ENCODE measurements at places on chromosomes 11 and 22. TPM values are rescaled to one million over a fixed set of nuclear protein-coding genes. Genes with fewer than 3 reads are reported as not detected.
A peak's percentile ranks its signal among the peaks of the same experiment; 100 is the strongest.

The TSSK2 gene
- not detected for total RNA-seq

The SLC22A12 gene
- not detected for total RNA-seq

The APOBEC3A gene
- not detected for total RNA-seq

The PLEKHB1 gene
- 3.1 TPM for total RNA-seq

The TREH gene
- not detected for total RNA-seq

The EMID1 gene
- total RNA-seq = 0.22 TPM

The SLCO2B1 gene
- 0.30 TPM for total RNA-seq

The ZNF70 gene
- total RNA-seq = 2.6 TPM

The DGAT2 gene
- 9.8 TPM for total RNA-seq

The ACAT1 gene
- 52.8 TPM for total RNA-seq

The MPPED2 gene
- total RNA-seq = 0.38 TPM

The NCAM1 gene
- 0.73 TPM for total RNA-seq

The CSNK2A3 gene
- 1.1 TPM for total RNA-seq

The TSPAN32 gene
- 4.6 TPM for total RNA-seq

The PIWIL4 gene
- total RNA-seq = 0.33 TPM

- DNase-seq = no peak
Observed at GRCh38 chr11:57214098-57214417, 23.0 kb downstream of the APLNR start.

DNA sequence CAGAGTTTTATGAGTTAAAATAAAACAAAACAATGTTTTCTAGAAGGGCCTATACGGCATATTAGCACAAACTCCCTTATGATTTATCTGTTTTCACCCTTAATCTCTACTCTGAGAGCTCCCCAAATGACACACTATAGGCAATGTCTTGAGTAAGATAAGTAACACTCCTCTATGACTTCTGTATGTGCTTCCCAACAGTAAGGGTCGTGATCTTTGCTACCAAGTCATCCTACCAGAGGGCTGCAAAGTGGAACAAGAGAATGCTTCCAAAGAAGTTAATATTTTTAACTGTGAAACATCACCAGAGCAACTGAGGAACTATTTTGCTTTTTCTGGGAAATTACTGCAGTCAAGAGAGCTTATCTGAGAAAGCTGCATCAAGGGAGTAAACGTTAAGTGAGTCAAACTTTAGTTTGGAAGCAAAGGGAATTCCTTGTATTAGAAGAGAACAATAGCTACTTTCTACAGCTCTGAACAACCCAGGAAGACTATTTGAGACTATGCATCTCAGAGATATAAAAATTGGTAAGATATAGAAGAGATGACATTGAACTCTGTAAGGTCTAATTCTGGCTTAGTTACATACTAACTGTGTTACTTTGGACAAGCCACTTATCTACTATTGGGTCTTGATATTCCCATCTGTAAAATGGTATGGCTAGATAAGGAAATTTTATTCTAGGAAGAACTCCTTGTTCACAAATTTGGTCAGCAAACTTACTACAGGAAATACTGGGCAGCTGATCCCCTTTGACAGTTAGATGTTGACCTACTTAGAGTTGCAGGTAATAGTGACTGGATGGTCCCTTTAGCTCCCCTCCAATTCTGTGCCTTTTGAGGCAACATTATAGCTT is 43.7 kb upstream of the CCDC34 start:
- no peak for DNase-seq

- DNase-seq = no peak
Observed at GRCh38 chr11:72747289-72747855, 4.8 kb downstream of the ARAP1 start.

- no peak for DNase-seq
Observed at GRCh38 chr22:20248461-20248978, 19.6 kb downstream of the RTN4R start.

- DNase-seq = no peak
Observed at GRCh38 chr11:13972944-13973343, 10.4 kb downstream of the SPON1 start.

DNA sequence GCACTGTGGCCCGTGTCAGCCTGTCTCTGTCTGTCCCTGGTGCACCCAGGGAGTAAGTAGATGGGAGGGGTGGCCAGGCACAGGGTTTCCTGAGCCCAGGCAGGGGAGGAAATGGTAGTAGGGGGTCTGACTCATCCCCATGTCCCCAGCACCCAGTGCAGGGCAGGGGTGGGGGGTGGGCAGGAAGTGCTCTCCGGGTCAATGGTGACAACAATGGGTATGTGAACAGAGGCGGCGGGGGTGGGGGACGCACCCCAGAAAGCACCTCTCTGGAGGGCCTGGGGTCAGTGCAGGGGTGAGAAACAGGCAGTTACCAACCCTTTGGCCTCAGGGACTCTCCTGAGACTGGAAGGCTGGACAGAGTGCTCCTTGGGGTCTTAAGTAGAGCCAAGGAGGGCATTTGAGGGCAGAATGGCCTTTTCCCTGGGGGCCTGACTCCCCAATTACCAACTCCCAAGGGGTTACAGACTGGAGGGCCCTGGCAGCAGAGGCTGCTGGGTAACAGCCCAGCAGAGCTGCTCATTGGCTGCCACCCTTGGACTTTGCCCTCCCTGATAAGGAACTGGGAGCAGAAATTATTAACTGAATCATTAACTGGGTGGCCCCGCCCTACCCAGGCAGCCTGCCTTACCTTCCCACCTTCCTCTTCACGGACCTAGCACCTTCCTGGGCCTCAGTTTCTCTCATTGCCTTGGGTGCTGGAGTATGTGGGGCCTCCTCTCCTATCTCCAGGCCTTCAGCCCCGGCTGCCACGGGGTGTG is 4.2 kb downstream of the MYRF start:
- DNase-seq = peak; percentile 21

DNA sequence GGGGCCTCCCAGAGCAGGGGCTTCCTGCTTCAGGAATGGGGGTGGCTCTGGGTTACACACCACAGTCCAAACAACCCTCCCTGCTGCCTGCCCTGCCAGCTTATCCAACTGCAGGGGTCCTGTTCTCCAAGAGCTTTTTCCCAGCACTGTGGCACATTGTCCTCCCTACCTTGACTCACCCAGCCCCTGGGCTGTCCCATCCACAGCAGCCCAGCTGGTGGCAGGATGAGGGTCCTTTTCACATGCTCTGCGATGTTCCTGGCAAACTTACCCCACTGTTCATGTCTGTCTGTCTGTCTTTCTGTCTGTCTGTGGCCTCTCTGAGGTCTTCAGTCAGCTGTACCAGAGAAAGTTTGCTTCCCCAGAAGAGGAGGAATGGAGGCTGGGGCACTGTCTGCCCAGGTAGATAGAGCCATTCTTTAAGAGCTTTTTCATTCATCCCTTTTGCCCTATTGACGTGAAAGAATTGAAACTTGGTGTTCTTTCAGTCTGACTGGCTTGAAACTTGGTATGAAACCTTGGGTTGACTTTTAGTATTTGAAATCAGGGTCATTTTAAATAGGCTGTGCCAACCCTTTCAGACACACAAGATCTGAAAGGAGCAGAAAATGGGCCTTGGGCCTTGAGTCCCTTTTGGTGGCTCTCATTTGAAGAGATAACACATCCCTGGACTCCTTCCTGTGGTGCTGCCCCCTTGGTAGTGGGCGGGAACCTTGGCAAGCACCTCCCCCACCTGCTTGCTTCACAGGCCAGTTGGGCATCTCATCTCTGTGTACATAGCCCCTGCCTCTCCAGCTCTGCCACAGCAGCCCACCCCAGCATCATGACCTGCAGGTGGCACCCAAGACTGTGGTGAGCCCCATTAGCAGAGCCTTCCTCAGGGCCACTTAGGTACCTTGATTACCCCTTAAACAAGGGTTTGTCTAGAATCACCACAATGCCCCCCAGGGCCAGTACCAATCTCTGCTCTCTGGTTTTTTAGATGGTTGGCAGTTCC is 74.6 kb upstream of the SUSD2 start:
- DNase-seq = peak; percentile 44

DNA sequence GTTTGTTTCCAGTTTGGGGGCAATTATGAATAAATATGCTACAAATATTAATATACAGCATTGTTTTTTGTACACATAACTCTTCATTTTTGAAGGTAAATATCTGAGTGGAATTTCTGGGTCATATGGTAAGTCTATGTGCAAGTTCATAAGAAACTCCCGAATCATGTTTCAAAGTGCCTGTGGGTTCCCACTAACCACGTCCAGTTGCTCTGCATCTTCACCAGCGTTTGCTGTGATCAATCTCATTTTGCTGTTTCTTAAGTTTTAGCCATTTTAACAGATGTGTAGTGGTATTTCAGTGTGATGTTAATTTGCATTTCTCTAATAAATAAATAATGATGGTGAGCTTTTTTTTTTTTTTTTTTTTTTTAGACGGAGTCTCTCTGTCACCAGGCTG is 14.2 kb upstream of the CSRP3 start:
- DNase-seq = no peak

DNA sequence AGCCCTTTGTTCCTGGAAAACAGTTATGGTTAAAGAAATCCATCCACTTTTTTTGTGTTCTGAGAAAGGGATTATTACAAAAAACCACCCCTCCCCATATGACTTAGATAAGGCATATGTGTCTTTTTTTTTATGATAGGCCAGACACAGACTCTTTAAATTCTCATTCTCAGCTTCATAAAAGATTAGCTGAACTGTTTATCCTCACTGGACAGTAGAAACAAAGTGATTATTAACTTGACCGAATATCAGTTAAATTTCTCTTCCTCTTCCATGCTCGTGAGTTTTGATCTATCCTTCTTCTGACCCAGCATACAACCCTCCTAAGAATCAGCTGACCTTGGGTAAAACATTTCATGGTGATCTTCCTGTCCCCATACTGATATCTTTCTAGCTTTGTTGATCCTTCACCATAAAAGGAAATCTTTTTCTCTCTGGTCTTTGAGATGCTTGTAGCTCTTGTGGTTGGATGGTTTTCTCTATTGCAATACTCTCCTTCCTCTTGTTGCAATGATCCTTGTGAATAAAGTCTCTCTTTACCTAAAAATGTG is 26.2 kb downstream of the OR2AG2 start:
- no peak for DNase-seq

DNA sequence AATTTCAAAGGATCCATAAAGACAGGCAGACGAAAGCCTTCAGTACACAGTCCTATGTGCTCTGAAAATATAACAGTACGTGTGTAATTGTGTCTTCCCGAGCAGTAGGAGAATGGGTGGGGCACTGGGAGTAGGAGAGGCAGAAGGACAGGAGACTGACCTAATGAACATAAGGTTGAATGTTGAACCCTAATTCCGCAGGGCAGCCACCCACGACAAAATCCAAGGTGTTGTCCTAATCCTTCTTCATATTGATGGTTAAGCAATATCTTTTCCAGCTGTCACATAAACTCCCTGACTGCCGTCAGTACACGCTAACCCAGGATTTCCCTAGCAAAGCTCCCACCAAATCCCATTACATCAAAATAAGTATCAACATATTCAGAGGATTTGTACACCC is 34.5 kb downstream of the SPATA19 start:
- no peak for DNase-seq

GRCh38 chr11:103875855-103876510 is 160.5 kb upstream of the DDI1 start:
- no peak for DNase-seq

GRCh38 chr11:2194877-2195755 is 23.5 kb upstream of the TH start:
- peak; percentile 48 for DNase-seq

- DNase-seq = peak; percentile 72
Observed at GRCh38 chr22:37051391-37052385, at the start of gene KCTD17. Gene KCTD17, plus strand, starts transcription at chr22:37051742. Its CDS starts 19 bp downstream, at chr22:37051761.

DNA sequence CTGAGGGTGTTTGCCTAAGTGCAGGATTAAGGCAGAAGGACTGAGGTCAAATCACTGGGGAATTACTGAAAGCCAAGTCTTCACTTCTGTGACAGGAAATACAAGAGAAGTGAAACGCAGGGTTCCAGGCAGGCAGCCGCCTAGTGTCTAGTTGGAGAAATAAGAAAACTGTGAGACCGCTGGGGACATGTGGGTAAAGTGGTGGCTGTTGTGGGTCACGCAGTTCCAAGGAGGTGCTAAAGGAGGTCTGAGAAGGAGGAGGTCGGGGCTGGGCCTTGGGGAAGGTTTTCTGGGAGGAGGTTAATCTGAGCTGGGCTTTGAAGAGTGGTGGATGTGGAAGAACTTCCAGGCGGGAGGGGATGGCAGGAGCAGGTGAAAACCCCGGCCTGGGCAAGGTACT is 11.2 kb downstream of the MCM5 start:
- no peak for DNase-seq

DNA sequence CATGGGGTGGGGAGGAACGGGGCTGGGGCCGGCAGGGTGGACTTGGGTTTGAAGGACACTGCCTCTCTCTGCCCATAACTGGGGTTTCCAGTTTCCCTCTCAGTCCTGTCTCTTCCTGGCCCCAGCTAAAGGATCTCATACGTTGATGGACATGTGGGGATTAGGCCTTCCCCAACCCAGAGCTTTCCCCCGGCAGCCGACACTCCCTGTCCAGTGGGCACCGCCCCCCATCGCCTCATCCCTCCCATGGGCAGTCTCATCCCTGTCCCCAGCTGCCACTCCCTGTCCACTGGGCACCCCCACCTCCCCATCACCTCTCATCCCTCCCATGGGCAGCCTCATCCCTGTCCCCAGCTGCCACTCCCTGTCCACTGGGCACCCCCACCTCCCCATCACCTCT is 22.2 kb upstream of the ACR start:
- no peak for DNase-seq

DNA sequence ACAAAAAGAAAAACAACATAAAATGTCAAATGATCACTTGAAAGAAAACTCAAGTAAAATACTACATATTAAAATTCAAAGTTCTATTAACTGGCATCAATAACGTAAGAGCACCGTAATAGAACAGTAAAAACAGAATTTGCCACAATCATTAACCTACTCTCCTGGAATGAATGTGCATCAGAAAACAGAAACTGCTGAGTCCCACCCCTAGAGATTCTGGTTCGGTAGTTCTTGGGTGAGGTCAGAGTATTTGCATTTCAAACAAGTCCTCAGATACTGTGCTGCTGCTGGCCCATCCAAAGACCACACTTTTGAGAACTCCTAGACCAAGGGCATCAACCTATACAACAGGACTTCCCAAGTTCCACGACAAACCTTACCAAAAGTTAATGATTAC is 23.5 kb downstream of the PITPNB start:
- no peak for DNase-seq

GRCh38 chr11:31030138-31030792 is 339.3 kb downstream of the DCDC1 start:
- DNase-seq = no peak

- no peak for DNase-seq
Observed at GRCh38 chr11:11534981-11535380, 86.8 kb downstream of the GALNT18 start.

DNA sequence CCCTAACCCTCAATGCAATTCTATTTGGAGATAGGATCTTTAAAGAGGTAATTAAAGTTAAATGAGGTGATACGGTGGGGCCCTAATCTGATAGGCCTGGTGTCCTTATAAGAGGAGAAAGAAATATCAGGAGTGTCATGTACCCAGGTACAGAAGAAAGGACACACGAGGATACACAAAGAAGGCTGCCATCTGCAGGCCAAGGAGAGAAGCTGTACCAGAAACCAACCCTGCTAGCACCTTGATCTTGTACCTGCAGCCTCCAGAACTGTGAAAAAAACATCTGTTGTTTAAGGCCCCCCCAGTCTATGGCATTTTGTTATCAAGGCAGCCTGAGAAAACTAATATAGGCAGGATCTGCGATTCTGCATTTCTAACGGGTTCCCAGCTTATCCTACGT is 44.2 kb downstream of the FBXO7 start:
- no peak for DNase-seq

GRCh38 chr22:44046485-44047141 is 22.5 kb downstream of the PARVB start:
- no peak for DNase-seq

- no peak for DNase-seq
Observed at GRCh38 chr11:46047520-46047919, 73.7 kb downstream of the PHF21A start.

All from activated T-cell treated with anti-CD3 and anti-CD28 coated beads, Interleukin-2, amount 50 U/mL, for 4 hours (primary cell).